ENCODE measurements at places on chromosomes 5 and 9. TPM values are rescaled to one million over a fixed set of nuclear protein-coding genes. Genes with fewer than 3 reads are reported as not detected.

The RAB3C gene
- total RNA-seq = under 0.01 TPM

- no peak for DNase-seq
- H3K4me3 ChIP-seq = no peak overlapping the region
- H3K36me3 ChIP-seq = no peaks in the 10 kb centered on the region
- H3K27me3 ChIP-seq = no peaks in the 10 kb centered on the region
Measured at GRCh38 chr5:60972231-60972630, 27.2 kb downstream of the NDUFAF2 start.

DNA sequence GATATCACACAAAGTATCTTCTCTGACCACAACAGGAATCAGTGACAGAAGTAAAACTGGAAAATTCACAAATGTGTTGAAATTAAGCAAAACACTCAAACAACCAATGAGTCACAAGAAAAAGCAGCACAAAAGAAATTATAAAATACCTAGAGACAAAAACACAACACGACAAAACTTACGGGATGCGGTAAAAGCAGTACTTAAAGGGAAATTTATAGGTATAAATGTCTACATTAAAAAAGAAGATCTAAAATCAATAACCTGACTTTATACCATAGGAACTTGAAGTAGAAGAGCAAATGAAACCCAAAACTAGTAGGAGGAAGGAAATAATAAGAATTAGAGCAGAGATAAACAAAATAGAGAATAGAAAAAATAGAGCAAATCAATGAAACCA lies 2.8 kb upstream of the WDR41 start:
- no peak for DNase-seq
- no peaks in the 10 kb centered on the region for H3K36me3 ChIP-seq
- H3K27ac ChIP-seq = no peak overlapping the region

- H3K36me3 ChIP-seq = no peaks in the 10 kb centered on the region
- H3K27me3 ChIP-seq = no peaks in the 10 kb centered on the region
- DNase-seq = no peak
- H3K4me3 ChIP-seq = no peak overlapping the region
- H3K4me1 ChIP-seq = no peaks in the 10 kb centered on the region
Measured at GRCh38 chr5:9104571-9105339, 441.1 kb downstream of the SEMA5A start.

GRCh38 chr9:137788561-137789294 lies 88.9 kb upstream of the CACNA1B start:
- peaks cover 18% of the 10 kb centered on the region for H3K36me3 ChIP-seq
- no peaks in the 10 kb centered on the region for H3K27me3 ChIP-seq
- no peak overlapping the region for H3K4me3 ChIP-seq
- DNase-seq = no peak
- H3K4me1 ChIP-seq = no peaks in the 10 kb centered on the region
